ENCODE measurements at places on chromosomes 5 and 9.

DNA sequence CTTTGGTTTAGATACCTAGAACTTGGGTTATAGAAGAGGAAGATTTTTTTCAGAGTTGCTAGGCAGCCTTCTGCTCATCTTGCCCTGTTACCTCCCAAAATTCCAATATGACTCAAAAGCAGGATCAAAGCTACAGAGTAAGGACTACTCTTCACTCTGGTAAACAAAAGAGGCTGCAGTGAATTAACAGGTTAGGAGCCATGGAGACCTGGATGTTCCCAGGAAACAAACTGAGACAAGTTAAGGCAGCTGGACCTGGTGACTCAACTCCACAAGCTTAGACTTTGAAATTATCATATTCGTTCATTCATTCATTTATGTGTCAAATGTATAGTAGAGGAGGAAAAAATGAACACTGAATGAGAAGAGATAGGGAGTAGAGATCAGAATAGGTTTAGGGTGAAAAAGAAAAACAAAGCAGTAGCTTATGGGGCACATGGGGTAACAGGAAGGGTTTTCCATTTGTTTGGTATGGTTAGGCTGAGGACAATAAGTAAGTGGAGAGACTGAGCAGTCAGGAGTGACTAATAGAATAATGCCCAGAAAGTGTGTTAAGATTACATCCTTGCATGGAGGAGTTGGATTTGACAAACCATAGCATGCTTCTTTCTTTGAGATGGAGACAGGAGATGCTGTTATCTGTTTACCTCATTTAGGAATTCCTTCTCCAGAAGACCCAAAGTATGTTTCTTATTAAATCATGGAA lies 464.0 kb upstream of the ZNF608 start:
- DNase-seq: no peak

DNA sequence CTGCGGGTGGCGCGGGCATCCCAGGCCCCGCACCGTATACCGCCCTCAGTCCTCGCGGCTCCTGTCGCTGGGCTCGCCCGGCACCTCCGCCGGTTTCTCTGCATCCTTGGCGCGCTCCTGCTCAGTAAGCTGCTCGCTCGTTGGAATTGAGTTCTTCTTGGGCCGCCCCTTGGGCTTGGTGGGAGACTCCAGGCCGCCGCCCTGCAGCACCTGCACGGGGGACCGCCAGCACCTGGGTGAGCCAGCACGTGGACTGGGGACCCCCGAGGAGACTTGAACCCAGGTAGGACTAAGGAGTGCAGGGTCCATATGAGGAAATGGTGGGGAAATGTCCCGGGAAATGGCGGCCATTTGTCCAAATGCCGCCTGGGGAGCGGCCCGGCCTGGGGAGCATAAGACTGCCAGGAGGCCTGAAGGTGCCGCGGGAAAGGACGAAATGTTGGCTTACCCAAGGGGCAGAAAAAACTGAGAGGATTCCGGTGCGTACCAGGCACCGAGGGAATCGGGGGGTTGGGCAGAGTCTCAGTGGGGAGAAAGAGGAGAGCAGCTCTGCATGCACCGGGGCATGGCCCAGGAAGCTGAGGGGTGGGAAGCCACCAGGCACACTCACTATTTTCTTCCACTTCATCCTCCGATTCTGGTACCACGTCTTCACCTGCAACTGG lies 2.9 kb downstream of the BARX1 start:
- no peak for DNase-seq

- no peak for DNase-seq
These were observed 814.2 kb upstream of the GRAMD2B start for GRCh38 chr5:125609011-125609410.

DNA sequence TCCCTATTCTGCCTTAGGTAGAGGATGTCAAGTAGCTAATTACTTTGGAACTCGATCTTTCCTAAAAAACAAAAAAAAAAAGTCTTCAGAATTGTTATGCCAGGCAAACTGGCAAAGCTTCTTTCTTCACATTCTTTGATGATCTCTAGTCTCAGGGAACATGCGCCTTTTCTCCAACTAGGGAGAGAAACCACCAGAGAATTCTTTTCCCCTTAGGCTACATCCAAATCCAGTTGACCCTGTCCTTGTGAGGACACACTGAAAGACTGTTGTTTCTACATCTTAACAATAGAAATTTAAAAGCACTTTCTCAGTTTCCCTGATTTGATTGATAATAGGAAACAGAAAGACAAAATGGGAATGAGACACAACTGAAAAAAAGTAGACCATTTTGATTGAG lies 94.7 kb upstream of the ITGA2 start:
- no peak for DNase-seq

DNA sequence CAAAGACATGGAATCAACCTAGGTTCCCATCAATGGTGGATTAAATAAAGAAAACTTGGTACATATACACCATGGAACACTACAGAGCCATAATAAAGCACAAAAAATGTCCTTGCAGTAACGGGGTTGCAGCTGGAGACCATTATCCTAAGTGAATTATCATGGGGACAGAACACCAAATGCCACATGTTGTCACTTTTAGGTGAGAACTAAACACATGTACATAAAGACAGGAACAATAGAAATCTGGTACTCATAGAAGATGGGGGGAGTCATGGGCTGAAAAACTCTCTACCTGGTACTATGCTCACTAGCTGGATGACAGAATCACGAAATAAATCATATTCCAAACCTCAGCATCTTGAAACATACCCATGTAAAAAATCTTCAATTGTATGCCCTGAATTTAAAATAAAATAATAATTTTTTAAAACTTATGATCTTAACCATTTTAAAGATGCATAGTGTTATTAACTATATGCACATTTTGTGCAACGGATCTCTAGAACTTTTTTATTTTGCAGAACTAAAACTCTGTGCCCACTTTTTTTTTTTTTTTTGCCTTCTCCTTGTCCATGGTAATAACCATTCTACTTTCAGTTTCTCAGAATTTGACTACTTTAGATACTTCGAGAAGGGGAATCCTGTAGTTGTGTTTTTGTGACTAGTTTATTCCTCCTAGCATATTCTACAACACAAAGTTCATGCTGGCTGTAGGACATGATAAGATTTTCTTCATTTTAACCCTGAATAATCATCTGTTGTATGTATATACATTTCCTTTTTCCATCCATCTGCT lies 1081.6 kb upstream of the ACO1 start:
- DNase-seq: no peak

DNA sequence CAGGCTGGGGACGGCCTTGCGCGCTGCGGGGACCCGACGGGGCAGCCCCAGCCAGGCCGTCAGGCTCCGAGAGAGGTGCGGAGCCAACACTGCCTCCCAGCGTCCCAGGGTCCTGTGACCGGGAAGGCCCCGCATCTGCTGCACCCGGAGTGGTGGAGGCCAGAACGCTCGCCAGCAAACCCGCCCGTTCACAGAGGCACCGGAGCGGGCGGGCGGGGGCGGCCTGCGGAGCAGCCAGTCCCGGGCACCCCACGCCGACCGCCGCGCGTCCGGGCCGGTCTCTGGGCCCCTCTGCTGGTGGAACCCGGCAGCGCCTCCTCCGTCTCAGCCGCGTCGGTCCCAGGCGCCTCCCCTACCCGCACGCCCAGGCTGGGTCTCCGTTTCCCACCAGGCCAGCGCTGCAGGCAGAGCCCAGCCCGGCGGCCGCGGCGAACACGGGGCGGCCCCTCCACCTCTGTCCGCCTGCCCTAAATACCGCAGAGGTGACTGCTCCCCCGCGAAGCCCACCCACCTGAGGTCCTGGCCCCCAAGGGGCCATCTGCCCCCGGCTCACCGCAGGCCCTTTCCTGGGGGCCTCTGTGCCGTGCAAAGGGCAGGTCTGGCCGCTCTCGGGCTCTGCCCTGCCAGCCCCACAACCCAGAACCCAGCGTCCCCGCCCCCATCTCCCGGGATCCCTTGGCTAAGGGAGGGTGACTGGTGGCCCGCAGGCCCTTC lies 15.9 kb downstream of the EXD3 start:
- DNase-seq: peak; percentile 71

DNA sequence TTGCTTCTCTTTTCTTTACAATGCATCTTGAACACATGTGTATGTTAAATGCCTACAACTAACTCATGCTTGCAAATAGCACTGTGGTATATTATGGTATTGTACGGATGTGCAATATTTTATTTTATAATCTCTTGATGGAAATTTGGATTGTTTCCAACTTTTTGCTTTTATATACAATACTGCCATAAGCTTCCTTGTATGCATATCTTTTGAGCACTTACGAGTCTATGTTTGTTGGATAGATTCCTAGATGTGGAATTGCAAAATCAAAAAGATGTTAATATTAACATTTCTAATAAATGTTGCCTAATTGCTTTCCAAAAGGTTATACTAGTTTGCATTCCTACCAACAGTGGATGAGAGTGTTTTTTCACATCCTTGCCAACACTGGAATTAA lies 3.4 kb upstream of the GALNT12 start:
- DNase-seq: no peak

DNA sequence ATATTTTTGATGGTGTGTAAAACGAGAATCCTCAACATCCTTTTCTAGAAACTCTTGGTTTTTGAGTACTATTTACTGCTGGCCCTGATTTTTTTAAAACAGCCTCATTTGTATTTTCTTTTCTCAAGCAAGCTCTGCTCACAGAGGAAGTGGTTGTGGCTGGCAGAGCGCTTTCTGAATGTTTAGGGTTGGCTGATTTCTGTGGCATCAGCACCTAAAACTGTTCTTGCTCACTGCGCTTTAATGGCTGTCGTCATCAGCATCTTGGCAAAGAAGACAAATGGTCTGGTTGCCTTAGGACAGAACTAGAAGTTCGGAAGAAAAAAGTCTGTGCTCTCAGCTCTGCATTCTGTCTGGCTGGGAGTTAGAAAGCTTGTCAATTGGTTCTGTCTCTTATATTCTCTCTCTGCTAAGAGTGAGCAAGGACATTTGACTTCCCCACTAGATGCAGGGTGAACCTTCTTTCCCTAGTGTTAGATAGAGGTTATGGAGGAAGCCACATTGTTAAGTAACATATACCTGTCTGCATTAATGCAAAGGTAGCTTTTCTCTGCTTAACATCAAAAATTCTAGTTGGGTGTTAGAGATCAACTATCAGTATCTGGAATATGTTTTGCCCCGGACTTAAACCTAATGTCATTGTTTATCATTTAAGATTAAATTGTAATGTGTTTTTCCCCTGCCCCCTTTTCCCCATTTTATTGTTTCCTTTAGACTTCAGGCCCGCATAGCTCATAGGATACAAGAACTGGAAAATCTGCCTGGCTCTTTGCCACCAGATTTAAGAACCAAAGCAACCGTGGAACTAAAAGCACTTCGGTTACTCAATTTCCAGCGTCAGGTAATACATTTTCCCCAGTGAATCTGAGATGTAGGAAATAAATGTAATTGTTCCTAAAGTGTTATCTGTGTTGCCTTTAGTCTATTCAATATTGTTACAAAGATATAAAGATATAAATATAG lies 39.0 kb downstream of the SMARCA2 start:
- DNase-seq: peak; percentile 39

DNA sequence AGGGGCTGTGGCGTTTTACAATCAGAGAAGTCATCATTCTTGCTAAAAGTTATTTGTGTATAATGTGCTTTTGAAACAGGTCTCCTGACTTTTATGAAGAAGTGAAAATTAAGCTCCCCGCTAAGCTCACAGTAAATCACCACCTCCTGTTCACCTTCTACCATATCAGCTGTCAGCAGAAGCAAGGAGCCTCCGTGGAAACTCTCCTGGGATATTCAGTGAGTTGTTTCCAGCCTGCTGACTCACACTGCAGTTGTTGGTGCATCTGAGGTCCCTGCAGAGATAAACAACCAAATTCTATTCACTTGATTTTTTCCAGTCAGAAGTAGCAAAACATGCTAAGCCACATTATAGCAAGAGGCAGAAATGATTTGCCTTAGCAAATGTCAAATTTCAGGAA lies 156.7 kb downstream of the DOCK8 start:
- no peak for DNase-seq

DNA sequence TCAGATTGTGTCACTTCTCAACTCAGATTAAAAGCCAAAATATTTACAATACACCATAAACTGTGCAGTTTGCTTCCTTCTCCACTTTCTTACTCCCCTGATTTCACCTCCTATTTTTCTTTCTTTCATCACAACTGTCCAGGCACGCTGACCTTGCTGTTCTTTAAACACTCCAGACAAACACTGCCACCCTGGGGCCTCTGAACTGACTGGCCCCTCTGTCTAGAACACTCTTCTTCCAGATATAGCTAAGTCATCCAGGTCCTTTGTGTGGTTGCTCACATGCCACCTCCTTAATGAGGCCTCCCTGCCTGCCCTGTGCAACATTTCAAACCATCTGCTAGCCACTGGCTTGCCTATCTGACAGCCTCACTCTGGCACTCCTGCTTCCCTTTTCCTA lies 46.6 kb downstream of the ATG10 start:
- no peak for DNase-seq

GRCh38 chr9:34370335-34370969 lies 6.2 kb downstream of the MYORG start:
- no peak for DNase-seq

GRCh38 chr9:91516777-91517176 lies 93.1 kb upstream of the NFIL3 start:
- no peak for DNase-seq

DNA sequence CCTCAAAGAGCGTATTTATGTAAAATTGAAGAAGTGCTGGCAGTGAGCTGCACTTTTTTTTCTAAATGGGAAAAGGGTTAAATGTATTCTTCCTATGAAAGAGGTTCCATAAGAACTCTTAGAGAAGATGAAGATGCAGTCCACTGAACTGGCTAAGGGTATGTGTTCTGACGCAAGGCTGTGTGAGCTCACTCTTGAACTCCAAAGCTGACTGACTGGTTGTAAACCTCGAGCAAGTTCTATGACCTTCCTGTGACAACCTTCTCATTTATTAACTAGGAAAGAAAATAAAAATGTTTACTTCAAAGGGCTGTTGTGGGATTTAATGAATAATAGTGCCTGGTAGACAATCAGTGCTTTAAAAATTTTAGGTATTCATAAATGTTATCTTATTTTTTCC lies 46.7 kb downstream of the POC5 start:
- DNase-seq: no peak

GRCh38 chr9:86968258-86968920 lies 21.1 kb upstream of the GAS1 start:
- no peak for DNase-seq

DNA sequence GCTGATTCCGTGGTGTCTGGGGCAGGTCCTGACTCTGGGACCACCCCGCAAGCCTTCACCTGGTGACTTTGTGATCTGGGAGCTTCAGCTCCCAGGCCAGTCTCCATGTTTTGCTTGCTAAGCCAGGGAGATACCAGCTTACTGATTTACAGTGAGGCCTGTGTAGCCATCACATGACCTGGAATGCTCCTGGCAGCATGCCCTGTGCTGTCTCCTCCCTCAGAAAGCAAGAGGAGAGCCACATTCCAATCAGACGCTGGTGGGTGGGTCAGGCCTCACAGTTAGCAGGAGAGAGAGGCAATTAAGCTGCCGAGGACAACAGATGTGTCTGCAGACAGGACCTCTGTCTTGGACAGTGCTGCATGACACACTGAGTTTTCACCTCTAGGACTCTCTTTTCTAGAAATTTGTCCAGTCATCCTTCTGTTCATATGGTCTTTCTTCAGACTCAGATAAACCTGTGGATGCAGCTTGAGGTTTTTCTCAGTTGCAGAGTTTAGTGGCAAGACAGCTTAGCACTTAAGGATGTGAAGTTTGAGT lies 24.4 kb upstream of the GRPEL2 start:
- DNase-seq: no peak

- no peak for DNase-seq
These were observed 159.8 kb upstream of the CCDC152 start for GRCh38 chr5:42596817-42597216.

- peak; percentile 44 for DNase-seq
These were observed at the start of gene SARDH for GRCh38 chr9:133737774-133738639. SARDH (minus strand) TSS chr9:133738352; CDS start chr9:133734173, 4,179 bp downstream.
